ENCODE measurements at places on chromosomes 13 and 19.

DNA sequence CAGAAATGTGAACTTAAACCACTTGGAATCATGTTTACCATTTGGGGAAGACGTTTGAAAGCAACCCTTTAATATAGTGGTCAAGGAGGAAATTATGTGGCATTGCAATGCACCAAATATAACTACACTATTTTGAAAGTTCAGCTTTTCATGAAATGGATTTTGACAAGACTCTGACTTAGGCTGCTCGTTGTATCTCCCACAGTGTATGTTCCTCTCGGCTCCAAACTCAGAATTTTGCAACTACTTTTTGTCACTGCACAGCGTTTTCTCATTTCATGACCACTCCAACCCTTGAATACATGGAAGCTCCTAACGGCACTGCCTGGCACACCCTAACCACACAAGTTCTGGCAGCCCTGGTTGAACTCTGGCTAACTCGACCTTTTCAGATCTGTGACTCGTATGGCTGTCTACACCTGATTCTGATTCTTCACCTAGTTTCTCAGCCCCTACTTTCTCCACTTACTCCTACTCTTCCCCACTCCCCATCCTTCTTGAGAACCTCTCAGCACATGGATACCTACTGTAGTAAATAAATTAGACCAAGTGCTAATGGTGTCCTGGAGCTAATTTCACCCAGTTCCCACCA is 7.0 kb upstream of the POMP start:
- no peak for DNase-seq

- no peak for DNase-seq
Observed at GRCh38 chr19:48403606-48404005, 10.1 kb downstream of the GRIN2D start.

DNA sequence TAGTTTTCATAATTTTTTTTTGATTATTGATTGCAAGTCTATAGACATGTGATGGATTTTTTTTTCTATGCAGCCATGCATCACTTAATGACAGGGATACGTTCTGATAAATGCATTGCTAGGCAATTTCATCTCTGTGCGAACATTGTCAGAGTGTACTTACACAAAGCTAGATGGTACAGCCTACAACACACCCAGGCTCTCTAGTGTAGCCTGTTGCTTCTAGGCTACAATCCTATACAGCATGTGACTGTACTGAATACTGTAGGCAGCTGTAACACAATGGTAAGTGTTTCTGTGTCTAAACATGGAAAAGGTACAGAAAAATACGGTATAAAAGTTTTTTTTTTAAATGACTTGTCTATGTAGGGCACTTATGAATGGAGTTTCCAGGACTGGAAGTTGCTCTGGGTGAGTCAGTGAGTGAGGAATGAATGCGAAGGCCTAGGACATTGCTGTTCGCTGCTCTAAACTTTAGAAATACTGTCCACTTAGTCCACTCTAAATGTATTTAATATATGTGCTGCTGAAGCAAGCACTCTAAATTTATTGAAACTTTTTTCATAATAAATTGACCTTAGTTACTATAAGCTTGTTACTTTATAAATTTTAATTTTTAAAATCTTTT is 20.3 kb downstream of the SPATA13 start:
- DNase-seq: no peak

GRCh38 chr13:108828086-108828815 is 198.8 kb downstream of the MYO16 start:
- no peak for DNase-seq

- no peak for DNase-seq
Observed at GRCh38 chr13:38498271-38498670, 148.6 kb downstream of the UFM1 start.

GRCh38 chr13:64206430-64207225 is 2791.0 kb upstream of the PCDH20 start:
- no peak for DNase-seq

DNA sequence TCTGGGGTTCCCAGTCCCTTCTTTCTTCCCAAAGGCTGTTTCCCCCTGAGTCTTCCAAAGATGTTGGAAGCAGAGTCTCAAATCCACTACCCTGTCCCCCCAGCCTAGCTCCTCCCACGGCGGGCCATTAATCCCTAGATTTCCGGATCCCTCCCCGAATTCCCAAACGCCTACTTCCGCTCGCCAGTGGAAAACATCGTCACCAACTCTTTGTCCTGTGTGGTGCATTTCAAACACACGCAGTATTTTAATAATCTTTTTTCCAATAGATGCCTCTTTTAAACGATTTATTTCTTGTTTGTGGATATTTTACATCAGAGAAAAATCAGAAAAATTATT is 610 bp downstream of the ZNF791 start:
- no peak for DNase-seq

DNA sequence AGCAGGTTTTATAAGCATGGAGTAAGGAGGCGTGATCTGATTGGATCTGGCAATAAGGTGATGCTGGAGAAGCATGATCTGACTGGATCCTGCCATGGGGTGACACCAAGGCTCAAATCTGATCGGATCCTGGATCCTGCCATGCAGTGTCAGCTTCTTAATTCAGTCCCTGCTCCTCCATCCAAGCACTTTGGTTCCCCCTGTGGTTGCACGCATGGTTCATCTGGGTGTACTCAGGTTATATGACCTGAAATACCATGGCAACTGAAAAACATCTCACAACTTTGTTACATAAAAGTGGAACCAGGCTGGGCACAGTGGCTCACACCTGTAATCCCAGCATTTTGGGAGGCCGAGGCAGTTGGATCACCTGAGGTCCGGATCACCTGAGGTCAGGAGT is 17.6 kb upstream of the KLK4 start:
- no peak for DNase-seq

DNA sequence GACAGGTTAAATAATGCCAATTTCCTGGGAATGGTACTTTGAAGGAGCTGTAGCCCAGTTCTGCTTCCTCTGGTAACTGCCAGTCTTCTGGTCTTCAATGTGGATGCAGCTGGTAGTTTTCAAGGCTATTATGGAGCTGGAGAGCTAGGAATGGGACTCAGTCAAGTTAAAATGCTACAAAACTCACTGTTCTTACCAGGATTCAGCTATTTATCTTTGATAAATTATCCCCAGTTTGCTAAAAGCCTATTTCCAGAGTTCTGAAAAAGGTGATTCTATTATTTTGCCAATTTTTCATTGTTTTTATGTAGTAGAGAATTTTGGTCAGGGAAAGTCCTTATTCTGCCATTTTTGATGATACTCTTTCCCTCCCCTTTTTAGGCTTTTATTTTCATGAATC is 40.7 kb downstream of the GARRE1 start:
- DNase-seq: no peak

DNA sequence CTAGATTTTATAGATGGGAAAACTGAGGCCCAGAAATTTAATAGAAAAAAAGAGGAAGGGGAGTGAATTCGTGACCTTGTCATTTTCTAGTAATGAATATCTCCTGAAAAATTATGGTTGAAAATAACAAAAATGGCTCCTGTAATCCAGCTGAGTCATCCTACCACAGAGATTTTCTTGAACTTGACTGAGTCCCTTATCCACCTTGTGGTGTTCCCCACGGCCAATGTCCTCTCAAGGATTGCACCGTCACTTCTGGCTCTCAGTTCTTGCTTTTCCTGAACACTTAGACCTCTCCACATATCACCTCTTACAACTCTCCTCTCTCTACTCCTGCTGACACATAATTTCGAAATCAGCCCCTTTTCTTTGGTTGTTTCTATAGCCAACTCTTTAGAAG is 1.2 kb upstream of the KATNAL1 start:
- no peak for DNase-seq

DNA sequence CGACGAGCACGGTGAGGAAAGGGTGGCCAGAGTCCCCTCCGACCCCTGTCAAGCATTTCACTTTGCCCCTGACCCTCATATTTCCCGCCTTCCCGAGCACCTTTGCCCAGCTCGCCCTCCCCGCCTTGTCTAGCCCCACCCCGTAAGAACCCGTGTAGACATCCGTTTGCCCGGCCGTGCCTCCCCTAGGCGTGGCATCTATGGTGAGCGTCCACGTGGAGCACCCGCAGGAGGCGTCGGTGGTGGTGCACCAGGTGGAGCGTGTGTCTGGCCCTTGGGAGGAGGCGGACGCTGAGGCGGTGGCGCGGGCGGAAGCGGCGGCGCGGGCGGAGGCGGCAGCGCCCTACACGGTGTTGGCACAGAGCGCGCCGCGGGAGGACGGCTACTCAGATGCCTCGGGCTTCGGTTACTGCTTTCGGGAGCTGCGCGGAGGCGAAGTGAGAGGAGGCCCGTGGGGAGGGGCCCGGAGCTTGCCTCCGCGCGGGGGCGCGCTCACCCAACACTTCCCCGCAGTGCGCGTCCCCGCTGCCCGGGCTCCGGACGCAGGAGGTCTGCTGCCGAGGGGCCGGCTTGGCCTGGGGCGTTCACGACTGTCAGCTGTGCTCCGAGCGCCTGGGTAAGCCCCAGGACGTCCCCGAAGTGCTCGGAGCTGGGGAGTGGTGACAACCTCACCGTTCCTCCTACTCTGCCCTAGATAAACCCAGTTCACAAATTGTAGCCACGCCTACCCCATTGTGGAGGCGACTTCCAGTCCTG is 4.2 kb downstream of the LTBP4 start:
- peak; percentile 71 for DNase-seq

DNA sequence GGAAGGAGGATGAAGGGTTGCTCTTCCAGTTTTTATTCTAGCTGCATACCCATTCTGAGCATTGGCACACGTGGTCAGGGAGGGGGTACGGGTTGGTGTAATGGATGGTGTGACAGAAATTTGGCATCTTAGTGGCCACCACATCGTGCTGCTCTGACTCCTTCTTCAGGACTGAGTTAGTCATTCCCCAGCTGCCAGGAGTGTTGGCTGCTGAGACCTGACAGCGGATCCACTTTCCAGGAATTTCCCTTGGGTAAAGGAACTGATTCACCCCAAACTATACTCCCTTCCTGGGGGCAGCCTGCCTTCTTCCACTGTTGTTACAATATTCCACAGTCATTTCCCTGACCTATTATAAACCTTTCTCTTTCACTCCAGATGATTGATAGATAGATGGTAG is 595.5 kb upstream of the KLHL1 start:
- DNase-seq: no peak

- no peak for DNase-seq
Observed at GRCh38 chr19:16945364-16945714, 56.5 kb downstream of the F2RL3 start.

DNA sequence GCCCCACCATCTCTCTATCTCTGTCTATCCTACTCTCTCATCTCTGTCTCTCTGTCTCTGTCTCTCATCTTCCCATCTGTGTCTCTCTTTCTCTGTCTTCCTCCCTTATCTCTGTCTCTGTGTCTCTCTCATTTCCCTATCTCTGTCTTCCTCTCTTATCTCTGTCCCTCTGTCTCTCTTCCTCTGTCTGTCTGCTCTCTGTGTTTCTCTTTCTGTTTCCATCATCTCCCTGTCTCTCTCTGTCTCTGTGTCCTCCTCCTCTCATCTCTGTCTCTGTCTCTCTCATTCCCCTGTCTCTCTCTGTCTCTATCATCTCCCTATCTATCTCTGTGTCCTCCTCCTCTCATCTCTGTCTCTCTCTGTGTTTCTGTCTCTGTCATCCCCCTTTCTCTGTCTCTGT is 1.6 kb upstream of the EBI3 start:
- DNase-seq: no peak

- no peak for DNase-seq
Observed at GRCh38 chr13:63433546-63434150, 2018.0 kb upstream of the PCDH20 start.

DNA sequence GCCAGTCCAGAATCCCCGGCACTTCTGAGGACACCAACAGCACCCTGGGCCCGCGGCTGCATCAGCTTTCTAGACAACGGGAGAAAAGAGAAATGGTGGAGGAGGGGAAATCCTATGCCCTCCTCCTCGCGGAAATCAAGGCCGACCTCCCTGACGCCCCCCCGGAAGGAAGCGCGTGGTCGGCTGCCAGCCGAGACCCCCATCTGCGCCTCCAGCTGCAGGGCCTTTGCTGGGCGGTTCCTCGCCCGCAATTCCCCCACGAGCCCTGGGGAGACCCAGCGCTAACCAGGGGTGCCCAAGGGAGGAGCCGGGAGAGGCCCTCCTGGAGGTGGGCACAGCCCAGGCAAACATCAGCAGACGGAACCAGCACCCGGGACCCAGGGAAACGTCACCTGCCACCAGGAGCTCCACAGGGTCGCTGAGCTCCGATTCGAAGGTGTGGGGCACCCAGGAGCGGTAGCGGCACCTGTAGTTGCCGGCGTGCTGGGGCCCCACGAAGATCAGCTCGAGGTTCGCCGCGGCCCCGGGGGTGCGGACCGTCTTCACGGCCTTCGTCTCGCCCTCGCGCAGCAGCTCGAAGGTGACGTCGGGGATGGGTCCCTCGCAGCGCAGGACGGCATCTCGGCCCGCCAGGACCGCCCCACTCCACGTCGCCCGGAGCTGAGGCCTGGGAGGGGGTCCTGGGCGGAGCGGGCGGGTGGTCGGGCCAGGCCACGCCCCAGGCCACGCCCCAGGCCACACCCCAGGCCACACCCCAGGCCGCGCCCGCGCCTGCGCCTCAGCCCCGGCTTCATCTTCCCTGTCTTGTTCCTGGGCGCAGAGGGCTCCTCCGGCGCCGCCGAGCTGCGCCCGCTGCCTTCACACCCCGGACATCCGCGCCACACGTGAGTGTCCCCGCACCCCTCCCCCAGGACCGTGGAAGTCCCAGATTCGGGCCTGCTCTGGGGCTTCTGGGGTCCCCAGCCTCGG is 6.0 kb downstream of the A1BG start:
- DNase-seq: peak; percentile 26

- no peak for DNase-seq
Observed at GRCh38 chr19:1164684-1165531, 9.2 kb downstream of the SBNO2 start.

GRCh38 chr13:25864116-25864515 is 187.7 kb downstream of the SHISA2 start:
- no peak for DNase-seq

GRCh38 chr13:110250258-110250891 is 56.6 kb downstream of the COL4A1 start:
- DNase-seq: no peak

- DNase-seq: no peak
Observed at GRCh38 chr13:35157143-35157755, 215.2 kb downstream of the NBEA start.

DNA sequence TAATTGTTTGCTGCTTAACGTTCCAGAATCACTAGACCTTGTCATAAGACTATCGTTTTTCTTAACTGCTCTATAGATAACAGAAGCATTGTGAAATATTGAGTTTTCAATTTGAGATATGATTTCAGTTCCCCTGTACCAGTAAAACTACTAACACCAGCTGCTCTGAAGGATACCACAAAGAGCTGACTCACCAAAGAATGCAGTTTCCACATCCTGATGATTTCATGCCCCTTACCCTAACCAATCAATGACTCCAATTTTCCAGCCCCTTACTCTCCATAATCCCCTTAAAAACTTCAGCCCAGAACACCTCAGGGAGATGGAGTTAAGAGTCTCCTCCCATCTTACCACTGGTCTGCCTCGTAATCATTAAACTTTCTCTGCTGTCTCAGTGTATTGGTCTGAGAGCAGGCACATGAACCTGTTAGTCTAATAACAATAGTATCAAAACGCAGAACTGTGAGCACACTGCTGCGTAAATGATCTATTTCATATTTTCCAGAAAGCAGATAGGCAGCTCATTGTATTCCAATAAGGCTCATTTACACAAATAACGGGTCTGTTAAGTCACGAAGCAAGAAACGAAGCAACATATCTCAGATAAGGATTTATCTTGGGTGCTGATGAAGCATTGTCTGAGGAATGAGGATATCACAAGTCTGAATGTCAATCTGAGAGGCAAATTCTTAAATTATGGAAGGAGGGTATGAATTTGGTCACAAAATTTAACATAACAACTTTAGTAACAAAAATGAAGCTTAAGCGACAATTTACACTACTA is 14.1 kb upstream of the CCNA1 start:
- no peak for DNase-seq

Measured in activated T-helper 1 cell treated with anti-CD3 and anti-CD28 coated beads, Interleukin-2, amount 50 U/mL, for 16 hours (primary cell).